ENCODE measurements at places on chromosomes 6 and 20.

DNA sequence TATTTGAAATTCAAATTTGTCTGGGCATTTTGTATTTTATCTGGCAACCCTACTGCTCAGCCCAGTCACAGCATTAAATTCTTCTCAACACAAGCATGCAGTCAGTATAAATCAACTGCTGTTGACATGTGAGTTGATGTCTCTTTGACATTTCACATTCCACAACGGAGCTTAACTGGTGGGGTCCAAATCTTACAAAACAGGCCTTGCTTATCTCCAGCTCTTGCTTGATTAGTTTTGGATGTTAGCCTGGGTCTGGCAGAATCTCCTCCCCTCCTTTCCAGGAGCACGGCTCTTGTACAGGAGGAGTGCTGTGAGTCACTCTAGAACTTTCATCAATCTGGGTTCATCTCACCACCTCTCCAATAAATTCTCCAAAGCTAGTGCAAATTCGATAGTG is 80.8 kb upstream of the PHACTR1 start:
- no peak for DNase-seq

- no peak for DNase-seq
These were observed 32.6 kb upstream of the CSNK2A1 start for GRCh38 chr20:576156-576555.

GRCh38 chr6:85363870-85364269 is 86.0 kb upstream of the NT5E start:
- no peak for DNase-seq

DNA sequence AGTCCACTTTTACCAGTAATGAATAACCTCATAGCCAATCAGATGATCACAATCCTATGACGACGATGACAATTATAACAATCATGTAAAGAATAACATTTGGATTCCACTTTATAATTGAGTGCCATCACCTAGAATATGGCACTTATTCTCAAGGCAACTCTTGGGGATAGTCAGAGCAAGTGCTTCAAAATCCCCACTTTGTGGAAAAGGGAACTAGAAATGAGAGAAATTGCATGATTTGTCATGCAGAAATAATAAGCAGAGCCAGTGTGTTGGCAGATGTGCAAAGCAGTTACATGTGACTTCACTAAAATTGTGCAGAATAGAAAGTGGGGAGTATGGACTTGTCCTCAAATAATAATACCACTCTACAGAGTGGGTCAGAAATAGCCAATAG is 41.3 kb downstream of the FRK start:
- DNase-seq: no peak

DNA sequence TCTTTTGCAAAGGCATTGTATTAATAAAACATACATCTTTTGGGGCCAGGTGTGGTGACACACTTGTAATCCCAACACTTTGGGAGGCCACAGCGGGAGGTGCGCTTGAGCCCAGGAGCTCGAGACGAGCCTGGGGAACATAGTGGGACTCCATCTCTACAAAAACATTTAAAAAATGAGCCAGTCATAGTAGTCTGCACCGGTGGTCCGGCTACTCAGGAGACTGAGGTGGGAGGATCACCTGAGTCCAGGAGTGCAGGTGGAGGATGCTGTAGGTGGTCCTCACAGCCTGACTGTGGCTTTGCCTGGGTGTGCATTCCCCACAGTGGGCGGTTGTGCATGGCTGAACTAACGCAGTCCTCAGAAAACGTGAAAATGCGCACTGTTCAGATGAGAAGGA is 162.5 kb downstream of the DLL1 start:
- DNase-seq: no peak

- no peak for DNase-seq
These were observed 160.5 kb downstream of the THBS2 start for GRCh38 chr6:169093066-169093723.

GRCh38 chr6:148851683-148852556 is 105.1 kb downstream of the UST start:
- DNase-seq: no peak

GRCh38 chr6:32488083-32488482 is 42.0 kb downstream of the HLA-DRB5 start:
- DNase-seq: no peak

DNA sequence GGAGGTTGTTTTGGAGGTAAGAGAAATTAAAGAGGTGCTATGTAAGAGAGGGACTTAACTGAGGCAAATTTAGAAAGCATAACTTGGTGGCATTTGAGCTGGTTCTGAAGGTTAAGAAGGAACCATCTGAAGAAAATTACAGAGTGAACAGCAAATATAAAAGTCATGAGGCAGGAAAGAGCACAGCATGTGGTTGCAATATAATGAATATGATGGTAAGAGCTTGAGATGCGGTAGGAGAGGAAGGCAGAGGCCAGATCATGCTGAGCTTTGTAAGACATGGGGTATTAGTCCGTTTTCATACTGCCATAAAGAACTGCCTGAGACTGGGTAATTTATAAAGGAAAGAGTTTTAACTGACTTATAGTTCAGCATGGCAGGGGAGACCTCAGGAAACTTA is 279.1 kb downstream of the UTRN start:
- DNase-seq: no peak

DNA sequence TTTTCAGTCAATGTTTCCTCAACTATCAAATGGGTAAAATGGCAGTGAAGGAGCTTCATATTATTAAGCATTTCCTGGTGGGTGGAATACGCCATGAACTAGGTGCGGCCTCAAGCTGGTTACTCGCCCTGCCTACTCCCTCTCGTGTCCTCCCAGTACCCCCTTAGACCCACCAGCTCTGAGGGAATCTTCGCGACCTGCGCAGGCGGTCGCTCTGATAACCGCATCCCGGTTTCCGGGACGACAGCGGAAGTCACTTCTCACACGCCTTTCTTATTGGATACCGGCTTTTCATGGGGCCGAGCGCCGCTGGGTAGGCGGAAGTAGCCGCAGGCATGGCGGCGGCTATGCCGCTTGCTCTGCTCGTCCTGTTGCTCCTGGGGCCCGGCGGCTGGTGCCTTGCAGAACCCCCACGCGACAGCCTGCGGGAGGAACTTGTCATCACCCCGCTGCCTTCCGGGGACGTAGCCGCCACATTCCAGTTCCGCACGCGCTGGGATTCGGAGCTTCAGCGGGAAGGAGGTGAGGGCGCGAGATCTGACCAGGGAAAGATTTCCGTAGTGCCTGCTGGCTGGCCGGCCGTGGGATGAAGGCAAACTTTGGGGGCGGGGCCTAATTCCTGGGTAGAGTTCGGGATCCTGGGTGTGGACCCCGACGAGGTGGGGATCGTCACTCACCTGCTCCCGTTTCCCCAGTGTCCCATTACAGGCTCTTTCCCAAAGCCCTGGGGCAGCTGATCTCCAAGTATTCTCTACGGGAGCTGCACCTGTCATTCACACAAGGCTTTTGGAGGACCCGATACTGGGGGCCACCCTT is at the start of gene PIGT:
Gene PIGT, plus strand, starts transcription at position 320 of the 816 bp plus-strand sequence. Its CDS starts 16 bp downstream, at position 336.
- peak; percentile 50 for DNase-seq

DNA sequence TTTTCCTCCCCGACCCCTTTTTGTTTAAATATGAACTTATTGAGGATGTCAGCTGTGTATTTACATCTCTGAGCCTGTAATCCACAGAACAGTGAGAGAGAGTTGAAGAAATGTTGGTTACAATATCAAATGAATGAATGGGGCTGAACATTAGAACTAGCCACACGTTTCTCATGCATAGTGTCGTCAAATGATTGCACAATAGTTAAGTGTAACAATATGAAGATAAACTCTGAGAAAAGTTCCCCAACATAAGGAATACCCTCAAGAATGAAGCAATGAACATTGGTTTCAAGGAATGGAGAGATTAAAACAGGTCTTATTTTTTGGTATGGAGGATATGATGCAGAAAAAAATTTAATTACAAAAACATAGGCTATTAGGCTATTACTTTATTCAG is 100.5 kb upstream of the DTNBP1 start:
- DNase-seq: no peak

DNA sequence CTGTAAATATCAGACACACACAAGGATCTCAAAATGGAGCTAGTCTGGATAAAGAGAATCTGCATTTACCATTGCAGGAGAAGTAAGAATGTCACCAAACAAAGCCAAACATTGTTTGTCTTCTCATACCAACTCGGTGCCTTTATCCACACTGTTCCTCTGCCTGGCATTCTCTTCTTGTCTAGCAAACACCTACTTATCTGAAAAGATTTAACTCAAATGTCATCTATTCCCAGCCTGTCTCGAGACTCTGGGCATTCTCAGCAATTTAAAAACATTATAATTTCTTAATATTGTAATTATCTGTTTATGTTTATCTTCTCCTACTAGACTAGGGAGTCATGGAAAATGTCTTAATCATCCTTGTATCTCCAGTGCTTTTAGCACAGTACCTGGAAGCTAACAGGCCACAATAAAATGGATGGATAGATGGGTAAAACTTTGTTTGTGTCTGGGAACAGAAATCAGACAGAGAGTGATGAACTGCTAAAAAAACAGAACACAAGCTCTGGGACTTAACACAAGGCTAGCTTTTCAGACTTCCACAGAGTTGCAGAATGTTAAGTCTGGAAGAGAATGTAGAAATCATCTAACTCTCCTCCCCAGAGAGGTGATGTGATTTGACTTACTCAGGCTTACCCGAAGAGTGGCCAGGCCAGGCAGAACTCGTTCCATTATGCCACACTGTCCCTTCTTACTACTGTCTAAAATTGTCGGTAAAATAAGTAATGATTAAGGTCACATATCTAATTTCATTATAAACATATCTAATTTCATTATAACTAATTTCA is 42.3 kb upstream of the FAM83C start:
- DNase-seq: no peak

DNA sequence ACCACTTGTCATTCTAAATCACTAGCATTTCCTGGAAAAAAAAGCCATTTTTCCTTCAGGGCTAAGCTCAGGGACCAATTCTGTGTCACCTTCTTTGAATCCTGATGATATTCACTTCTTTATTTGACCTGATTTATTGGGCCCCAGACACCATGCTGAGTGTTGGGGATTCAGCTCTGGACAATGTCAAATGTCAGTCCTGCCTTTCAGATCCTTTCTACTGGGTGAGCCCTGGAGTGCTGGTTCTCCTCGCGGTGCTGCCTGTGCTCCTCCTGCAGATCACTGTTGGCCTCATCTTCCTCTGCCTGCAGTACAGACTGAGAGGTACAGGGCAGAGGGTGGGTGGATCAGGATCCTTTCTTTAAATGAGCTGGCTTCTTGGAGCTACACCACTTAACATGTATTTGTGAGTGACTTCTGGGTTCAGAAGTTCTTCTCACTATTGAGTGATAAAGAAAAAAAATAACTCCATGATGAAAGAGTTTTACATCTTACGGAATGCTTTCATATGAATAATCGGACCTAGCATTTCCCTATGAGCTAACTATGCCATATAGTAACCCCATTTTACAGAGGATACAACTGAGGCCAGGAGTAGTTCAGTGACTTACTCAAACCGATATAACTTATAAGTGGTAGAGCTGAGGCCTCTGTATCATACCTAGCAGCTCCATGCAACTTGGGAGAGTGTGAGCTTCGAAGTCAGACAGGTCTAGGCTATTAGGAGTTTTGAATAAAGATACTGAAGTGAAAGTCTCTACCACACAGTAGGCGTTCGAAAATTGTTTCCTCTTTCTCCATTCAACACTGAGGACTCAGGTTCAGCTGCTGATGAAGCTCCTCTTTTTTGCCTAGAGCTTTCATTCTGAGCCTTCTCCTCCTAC is 9.3 kb downstream of the MOG start:
- DNase-seq: no peak

DNA sequence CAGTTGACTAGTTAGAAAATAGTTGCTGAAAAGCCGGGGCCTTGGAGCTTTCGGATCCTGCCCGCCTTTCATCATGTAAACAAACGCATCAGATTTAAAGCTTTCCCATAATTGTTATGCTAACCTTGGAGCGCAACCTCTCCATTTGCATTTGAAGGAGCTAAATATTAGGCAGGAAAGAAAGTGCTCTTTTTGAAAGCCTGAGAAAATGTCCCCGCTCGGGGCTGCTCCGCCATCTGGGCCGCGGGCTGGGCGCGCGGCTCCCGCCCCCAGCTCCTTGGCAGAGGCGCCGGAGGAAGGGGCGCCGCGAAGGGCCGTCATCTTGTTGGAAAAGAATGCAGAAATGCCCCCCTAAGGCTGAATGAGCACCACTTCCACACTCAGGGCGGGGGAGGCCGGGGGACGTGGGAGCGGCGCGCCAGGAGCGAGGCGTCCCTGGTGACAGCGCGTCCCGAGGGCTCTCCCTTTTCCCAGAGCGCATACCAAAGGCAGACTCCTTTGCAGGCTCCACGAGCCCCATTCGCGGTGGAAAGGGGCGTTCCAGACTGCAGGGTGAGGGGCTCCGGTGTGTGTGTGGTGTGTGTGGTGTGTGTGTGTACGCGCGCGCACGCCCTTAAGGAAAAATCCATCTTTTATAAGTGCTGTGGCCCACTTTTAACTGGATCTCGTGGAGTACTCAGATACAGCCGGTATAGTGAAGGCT is 145.6 kb upstream of the ID4 start:
- DNase-seq: no peak

DNA sequence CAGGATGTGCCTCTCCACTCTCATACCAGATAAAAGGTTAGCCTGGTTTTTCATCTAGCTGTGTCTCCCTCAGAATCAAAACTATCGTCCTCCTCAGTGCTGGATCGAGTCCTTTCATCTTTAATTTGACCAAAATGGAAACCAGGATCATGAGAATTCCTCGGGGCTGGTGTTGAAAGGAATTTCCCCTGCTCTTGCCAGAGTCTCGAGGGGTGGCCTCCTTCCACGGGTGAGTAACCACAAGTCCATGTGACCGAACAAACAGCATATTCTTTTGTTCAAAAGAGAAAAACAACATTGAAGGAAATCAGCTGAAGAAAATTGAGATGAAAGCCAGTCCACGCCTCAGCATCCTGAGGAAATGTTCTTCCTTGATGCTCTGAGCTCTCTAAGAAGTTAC is 165.9 kb upstream of the CDYL start:
- DNase-seq: no peak

DNA sequence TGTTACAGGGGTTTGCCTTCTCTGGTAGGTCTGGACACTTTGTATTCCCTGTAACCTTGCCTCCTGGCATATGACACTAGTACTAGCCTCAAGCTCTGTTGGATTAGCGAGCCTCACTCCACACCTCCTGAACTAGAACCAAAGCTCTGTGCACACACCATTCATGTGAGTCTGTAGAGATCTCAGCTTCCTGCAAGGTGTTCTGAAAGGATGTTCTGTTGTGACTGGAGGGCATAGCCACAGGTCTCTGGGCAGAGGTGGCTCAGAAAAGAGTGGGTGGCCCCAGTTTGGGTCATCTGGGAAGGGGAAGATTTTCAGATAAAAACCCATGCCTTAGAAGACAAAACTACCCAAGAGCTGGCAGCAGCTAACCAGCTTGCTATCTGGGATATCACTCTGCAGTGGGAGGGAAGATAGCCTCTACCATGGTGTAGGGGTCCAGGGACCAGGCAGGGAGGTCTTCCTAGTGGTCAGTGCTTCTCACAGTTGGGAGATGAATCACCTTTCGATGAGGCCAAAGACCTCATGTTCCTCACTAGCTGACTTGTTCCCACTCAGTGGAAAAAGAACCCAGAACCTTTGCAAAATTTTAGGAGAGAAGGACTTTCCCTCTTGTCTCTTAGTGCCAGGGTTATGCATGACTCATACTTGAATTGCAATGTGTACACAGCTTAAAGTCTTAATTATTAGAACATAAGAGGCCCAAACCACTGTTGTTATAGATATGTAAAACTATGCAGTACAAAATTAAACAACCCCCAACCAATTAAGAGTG is 41.4 kb downstream of the HLA-F start:
- DNase-seq: no peak

- DNase-seq: no peak
These were observed 8.4 kb downstream of the PTGIS start for GRCh38 chr20:49559411-49560081.

- DNase-seq: no peak
These were observed 204.4 kb downstream of the ZMYND8 start for GRCh38 chr20:47152068-47152467.

GRCh38 chr20:46970937-46971630 is 76.4 kb downstream of the EYA2 start:
- DNase-seq: peak; percentile 31

- no peak for DNase-seq
These were observed 34.2 kb downstream of the MAFB start for GRCh38 chr20:40654876-40655275.
